PC-9 (cell line): ENCODE measurements at places on chromosomes 16 and 17. TPM values are rescaled to one million over a fixed set of nuclear protein-coding genes. Genes with fewer than 3 reads are reported as not detected.

GRCh38 chr16:67518676-67519075 lies 10.0 kb upstream of the RIPOR1 start:
- no peak for DNase-seq

DNA sequence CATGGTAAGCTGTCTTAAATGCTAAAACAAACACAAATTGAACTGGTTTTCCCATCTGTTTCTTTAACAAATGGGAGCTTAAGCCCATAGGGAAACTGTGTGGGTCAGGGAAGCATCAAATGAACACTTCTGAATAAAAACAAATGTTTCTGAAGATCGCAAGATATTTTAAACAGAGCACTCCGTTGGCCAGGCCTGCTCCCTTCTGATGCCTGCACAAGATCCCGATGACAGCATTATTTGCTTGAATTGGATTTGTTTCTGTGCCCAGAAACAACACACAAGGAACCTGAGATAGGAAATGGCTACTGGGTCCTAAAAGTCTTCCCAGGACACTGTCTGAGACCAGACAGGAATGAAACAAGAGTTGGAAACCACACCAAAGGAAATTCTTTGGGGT lies 425.8 kb upstream of the ZFHX3 start:
- no peak for DNase-seq

DNA sequence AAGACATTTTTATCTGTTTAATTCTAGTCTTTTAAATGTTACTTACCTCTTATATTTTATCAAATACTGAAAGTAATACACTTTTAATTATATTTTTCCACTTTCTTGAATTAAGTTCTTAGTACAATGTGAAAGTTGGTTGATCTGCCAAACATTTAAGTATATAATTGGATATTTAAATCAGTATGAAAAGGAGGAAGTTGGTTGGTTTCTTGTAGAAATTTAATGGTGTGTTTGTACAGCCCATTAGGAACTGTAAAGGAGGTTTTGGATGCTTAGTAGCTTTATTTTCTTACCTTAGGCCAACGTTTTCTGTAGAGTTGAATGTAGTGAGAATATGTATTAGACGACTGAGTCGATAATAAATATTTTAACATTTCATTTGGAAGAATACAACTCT lies 5.4 kb downstream of the NFATC3 start:
- no peak for DNase-seq

The CACNB1 gene
- 21.4 and 26.0 TPM in 2 replicates for total RNA-seq

The HOXB5 gene
- total RNA-seq: 8.3 and 12.9 TPM in 2 replicates

GRCh38 chr16:24975428-24975889 lies 39.7 kb downstream of the ARHGAP17 start:
- DNase-seq: peak; percentile 64

DNA sequence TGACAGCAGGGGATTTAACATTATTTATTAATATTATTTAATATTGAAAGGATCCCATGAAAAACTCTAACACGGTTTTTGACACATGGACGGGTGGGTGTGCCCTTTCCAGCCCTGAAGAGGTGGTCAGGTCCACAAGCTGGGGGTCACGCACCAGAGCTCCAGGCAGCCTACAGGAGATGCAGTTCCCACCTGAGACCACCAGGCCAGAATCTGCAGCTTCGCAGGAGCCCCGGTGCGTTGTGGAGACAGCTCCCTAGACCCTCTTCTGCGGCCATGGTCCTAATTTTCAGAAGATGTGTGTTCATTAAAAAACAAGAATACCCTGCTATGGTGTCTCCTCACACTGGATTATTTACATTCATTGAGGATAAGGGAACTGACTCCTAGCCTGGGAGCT lies 331.1 kb downstream of the C16orf95 start:
- no peak for DNase-seq
